ENCODE measurements at places on chromosomes 1 and 21.

- no peak for DNase-seq
These were observed 2.7 kb downstream of the PLEKHG5 start for GRCh38 chr1:6488602-6489382.

DNA sequence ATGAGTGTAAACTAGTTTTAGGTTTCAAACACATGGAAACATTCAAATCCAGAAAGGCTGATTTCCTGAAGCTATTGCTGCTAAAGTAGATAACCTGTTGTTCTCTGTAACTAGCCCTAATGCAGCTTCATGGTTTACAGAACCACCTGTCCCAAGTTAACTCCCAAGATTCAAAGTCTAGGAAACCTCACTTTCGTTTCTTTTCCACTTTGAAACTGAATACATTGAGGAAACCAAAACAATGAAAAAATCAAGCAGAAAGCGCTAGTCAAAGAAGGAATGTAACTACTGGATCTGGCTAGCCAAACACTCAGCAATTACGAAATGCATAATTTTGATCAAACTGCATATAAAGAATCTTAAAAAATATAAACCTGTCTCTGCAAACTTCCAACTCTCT lies 17.8 kb downstream of the SLC16A1 start:
- no peak for DNase-seq

DNA sequence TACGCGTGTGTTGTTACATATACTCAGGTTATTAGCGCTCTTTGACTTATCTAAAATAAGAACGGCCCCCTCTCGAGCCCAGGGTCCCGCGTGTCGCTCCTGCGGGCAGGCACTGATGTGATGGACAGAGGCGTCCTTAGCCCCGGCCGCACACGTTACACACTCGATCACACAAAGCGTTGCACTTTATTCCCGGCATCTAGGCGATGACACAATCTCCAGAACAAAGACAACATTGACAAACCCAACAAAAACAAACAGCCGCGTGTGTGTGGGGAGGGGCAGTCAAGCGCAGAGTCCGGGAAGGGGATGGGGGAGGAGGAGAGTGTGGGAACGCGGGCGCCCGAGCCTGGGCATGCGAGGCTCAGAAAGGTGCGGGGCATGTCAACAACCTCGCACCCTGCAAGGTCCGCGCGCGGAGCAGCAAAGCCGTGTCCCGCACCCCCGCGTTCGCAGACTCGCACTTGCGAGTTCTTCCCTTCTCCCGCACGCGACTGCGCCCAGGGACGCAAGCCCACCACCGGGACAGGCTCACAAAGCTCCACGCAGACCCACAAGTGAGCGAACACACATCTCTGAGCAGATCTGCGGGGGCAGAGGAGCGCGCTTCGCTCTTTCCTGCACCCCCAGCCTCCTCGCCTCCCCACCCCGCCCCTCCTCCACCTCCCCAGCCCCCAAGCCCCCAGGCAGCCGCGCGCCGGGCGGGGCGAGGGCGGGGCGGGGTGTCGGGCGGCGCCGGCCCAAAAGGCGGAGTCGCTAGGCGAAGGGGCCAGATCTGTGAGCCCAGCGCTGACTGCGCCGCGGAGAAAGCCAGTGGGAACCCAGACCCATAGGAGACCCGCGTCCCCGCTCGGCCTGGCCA lies at the start of gene EFNA1:
Gene EFNA1 (plus strand): TSS at position 772 of the 862 bp plus-strand sequence. CDS start 102 bp downstream, outside the sequence.
- DNase-seq: peak; percentile 93

DNA sequence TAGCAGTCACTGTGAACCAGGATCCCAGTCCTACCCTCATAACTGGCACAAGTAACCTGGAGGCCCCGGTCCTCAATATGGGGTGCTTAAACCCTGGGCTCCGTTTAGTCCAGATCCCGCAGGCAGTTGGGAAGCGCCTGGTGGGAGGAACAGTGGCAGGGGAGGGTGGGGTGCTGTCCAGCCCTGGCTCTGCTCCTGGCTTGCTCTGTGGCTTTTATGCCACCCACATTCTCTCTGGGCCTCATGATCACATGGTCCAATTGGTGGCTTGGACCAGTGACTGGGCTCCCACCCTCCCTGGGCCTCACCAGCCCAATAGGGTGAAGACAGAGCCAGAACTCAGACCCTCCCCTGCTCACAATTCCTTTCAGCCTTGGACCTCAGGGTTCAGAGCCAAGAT lies 2.9 kb downstream of the CD164L2 start:
- DNase-seq: no peak

- DNase-seq: no peak
These were observed 45.6 kb downstream of the ABL2 start for GRCh38 chr1:179183857-179184256.

- DNase-seq: peak; percentile 34
These were observed 1.6 kb downstream of the SMCP start for GRCh38 chr1:152879559-152880198.

GRCh38 chr1:89527256-89527655 lies 2.6 kb downstream of the LRRC8B start:
- DNase-seq: no peak

Data from esophagus muscularis mucosa (tissue), 4 donors.